ENCODE measurements at places on chromosomes 16 and 17.
A peak's percentile ranks its signal among the peaks of the same experiment; 100 is the strongest.

GRCh38 chr17:19363460-19364035 lies 1.0 kb upstream of the B9D1 start:
- no peak for DNase-seq

DNA sequence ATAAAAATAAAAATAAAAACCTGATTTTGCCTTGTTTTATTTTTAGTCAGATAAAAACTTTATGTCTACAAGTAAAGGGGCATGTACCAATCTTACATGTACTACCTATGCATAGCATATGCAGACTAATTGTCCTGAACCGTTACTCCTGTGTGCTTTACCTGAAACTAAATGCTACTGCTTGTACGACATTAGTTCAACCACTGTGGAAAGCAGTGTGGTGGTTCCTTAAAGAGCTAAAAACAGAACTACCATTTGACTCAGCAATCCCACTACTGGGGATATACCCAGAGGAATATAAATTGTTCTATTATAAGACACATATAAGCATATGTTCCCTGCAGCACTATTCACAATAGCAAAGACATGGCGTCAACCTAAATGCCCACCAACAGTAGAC lies 426.0 kb upstream of the PMFBP1 start:
- no peak for DNase-seq

- DNase-seq: no peak
Observed at GRCh38 chr16:81224824-81225223, 13.7 kb upstream of the BCO1 start.

DNA sequence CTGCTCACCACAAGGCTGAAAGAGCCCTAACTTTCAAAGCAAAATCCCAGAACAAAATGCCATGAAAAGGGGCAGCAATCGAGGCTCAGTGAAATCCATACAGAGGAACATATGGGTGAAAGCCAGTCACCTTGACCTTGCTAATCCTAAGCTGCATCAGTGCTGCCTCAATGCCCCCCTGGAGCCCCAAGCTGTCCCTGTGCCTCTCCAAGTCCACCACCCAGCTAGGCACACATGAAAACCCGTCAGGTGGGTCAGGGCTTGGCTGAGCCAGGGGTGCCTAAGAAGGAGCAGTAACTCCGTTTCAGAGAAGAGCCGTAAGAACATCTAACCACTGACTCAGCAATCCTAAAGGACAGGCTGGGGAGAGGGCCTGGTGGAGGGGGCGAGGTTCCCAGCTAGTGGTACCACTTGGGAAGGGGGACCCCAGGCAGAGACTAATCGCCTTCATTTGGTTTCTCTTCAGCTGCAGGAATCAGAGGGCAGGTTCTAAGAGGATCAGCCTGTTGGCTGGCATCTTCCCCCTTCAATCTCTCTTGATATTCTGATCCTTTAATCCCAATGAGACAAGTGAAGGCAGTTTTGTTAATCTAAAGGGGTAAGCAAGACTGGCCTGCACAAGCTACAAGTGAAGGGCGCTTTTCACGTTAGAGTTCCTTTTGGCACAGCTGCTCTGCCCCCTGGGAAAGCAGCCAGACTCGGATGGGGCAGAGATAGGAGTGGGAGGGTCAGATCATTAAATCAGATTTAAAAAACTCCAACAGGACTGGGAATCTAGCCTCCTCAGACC lies 7.6 kb downstream of the PITPNA start:
- DNase-seq: no peak

GRCh38 chr17:41860254-41860931 lies 4.8 kb downstream of the KLHL11 start:
- no peak for DNase-seq

DNA sequence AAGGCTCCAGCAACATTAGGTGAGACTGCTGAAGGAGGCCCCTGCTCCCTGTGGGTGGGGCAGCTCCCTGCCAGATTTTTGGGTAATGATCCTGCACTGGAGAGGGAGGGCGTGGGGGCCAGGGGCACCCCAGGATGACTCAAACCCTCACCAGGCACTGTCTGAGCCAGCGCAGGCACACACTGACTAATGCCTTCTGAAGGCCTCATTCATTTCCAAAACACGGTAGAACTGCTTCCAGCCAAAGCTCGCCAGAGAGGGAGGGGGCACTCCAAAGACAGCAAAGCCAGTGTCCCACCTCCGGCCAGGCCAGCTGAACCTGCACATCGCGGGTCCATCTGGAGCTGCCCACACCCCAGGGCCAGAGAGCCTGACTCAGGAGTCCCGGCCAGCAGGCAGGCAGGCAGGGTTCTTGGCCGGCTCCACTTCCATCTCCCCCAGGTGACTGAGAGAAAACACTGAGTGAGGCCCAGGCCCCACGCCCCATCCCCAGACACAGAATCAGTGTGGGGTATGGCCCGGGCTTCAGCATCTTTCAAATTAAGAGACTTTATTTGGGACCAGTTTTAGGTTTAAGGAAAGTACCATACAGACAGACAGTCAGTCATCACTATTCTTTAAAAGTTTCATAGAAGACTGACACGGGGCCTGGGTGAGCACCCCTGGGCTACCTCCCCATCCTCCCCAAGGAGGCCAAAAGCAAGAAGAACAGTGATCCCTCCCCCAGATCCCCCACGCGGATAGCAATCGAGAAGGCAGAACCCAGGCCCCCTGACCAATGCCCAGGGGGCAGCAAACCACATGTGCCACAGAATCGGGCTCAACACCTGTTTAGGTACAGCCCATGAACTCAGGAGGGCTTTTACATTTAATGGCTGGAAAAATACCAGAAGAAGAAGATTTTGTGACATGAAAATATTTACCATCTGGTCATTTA lies 2.3 kb downstream of the PIEZO1 start:
- DNase-seq: peak; percentile 77

GRCh38 chr17:6473128-6473767 lies 29.0 kb downstream of the PIMREG start:
- DNase-seq: peak; percentile 61

DNA sequence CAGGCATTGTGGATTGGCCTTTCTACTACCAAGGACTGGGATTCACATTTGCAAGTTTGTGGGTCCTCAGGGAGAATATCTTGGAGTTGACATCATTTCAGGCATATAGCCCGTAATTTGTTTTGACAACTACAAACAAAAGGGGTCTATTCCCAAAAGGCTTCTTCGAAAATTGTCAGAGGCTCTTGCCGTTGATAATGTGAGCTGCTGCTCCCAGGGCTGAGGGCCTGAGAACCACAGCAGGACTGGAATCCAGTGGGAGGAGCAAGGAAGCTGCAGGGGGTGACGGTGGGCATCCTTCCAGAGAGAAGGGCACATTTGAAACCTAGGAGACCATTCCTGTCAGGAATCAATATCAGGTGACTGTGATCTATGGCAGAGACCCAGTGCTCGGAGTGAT lies 761.6 kb upstream of the RBFOX1 start:
- DNase-seq: no peak

DNA sequence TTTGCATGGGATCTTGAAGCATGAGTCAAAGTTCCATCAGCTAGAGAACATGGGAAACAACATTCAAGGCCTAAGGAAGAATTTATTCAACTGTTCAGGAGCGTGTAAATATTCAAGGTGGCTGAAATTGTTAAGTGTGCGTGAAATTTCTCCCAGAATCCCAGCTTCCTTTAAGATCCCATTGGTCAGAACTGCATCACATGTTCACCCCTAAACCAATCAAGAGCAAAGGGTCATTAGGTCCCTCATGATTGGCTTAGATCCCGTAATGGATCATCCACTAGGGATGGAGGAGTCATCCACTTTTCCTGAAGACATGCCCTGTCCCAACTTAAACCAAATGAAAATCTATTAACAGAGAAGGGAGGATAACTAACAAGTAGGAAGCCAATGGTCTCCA lies 201.6 kb downstream of the TMEM114 start:
- DNase-seq: no peak

- DNase-seq: no peak
Observed at GRCh38 chr17:30590081-30590733, 113.0 kb downstream of the GOSR1 start.

DNA sequence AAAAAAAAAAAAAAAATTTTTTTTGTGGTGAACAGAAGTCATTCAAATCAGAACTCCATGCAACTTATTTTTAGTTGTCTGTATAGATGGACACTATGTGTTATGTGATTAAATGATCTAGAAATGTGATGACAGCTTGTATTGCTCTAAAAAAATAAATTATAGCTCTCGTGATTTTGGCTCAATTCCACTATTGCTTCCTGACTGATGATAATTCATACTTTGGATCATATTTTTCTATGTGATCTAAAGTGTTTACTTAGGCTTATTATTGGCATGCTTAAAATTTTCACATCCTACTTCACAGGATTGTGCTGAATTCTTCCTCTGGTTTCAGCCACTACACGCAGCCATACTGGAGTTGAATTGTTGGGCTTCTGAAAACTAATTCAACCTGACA lies 76.8 kb downstream of the RPGRIP1L start:
- no peak for DNase-seq

DNA sequence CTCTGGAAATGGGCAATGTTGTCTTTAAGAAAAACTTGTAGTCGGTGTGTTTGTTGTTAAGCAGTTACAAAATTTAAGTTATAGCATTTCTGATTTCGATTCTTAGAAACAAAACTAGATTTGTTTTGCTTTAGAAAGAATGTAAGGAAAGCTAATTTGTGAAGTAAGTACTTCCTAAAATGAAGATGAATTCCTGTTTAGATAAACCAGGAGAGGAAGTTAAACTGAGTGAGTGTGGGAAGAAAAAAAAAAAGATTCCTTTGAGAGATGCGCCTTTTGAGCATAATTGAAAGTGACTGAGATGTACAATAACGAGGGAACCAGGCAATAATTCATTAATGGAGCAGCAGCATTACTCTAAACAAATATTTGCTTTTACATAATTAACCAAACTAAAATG lies 52.4 kb upstream of the ALOX12 start:
- no peak for DNase-seq

DNA sequence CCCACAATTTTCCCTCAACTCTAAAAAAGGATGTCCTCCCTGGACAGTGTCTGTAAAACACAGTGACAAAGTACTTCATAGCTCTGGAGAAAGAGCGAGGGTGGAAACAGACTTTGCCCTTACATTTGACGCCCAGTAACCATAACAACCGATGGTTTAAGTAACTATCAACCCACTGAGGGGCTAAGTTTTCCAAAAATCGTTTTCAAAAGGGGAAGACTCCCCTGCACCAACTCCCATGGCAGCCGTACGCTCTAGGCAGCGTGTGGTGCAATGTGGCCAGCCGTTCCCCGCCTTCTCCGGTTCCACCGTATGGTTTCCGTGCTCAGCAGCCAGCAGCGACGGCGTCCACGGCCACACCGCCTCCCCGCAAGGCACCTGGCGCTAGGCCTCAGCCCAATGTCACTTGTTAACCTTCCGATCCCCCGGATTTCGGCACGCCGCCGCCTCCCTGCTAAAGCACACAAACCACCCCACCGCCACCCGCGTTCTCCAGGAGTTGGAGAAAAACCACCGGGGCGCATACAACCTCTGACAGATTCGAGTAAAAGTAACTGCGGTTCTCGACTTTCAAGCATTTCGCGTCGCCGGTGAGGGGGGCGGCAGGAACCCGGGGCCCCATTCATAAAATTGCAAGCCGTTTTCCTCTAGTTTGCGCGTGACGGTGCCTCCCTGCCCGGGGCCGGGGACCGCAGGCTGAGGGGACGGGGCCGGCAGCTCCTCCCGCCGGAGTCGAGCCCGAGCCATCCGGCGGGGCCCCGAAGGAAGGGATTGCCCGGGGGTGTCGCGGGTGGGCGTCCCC lies 661 bp downstream of the TEX2 start:
- peak; percentile 58 for DNase-seq

GRCh38 chr17:43349142-43349541 lies 49.7 kb upstream of the ARL4D start:
- no peak for DNase-seq

- peak; percentile 64 for DNase-seq
Observed at GRCh38 chr17:58577696-58578095, 63.3 kb upstream of the MTMR4 start.

GRCh38 chr16:23905027-23905426 lies 69.2 kb downstream of the PRKCB start:
- DNase-seq: no peak

DNA sequence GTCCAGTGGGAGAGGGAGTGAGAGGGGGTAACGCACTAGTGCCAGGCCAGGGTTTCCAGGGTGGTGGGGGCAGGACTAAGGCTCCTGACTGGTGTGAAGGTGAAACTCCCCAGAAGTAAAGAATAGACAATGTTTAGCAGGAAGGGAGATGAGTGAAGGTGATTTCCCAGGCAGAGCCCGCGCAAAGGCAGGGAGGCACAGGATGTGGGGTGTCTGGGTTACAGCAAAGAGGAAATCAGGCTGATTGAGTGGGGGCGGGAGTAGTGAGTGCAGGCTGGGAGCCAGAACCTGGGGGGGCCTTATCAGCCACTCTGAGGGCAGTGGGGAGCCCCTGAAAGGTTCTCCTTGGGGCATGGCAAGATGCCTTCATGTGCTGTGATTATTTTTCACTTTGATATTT lies 167.5 kb downstream of the UTP18 start:
- peak; percentile 79 for DNase-seq

- peak; percentile 35 for DNase-seq
Observed at GRCh38 chr16:5056352-5056751, 9.4 kb downstream of the C16orf89 start.

DNA sequence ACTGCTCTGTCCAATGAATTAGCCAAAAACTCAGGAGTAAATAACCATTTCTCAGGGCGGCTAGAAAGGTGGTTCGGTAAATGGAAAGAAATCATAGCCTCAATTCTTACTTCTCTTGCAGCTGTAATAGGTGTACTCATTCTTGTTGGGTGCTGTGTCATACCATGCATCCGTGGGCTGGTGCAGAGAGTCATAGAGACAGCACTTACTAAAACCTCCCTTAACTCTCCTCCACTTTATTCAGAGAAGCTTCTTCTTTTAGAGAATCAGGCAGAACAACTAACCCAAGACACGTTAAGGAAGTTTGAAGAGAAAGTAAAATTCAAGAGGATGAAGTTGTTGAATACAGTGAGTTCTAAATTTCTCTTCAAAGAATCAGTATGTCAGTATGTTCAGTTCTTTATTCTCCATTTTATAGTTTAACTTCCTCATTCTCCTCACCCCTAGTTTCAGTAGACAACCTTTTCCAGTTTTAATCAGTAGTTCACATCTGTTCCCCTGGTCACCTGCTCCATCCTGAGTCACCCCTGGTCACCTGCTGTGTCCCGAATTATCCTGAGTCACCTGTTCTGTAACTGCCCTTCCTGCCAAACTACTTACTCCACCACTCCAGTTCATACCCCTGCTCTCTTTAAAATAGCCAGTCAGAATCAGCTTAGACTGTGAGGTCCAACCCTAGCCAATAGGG lies 85.9 kb downstream of the EMP2 start:
- DNase-seq: no peak

DNA sequence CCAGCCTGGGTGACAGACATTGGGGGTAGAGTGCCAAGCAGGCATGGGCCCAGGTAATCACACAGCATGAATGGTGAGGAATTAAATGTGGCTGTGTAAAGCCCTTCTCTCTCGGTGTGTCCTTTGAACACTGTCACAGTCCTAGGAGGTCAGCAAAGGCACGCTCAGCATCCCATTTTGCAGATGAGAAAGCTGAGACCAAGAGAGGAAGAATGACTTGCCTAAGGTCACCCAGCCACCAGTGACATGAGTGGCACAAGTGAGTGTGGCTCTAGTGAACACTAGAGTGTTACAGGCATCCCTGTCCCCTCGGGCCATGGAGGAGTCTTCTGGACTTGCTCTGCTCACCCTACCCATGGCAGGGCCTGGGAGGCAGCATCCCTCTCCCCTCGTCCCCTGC lies 10.7 kb downstream of the CTF1 start:
- DNase-seq: no peak
